ENCODE measurements at places on chromosomes 6 and 20.

- no peak for DNase-seq
These were observed 5.2 kb downstream of the AP5S1 start for GRCh38 chr20:3825526-3825925.

- DNase-seq, result peak; percentile 15
These were observed 29.2 kb downstream of the AFDN start for GRCh38 chr6:167855825-167856425.

- DNase-seq, result no peak
These were observed 46.6 kb upstream of the TMEM30A start for GRCh38 chr6:75331151-75331550.

GRCh38 chr6:125414507-125414906, 112.7 kb upstream of the HDDC2 start:
- DNase-seq, result no peak

GRCh38 chr20:40741507-40742106, 52.6 kb upstream of the MAFB start:
- DNase-seq, result peak; percentile 19

DNA sequence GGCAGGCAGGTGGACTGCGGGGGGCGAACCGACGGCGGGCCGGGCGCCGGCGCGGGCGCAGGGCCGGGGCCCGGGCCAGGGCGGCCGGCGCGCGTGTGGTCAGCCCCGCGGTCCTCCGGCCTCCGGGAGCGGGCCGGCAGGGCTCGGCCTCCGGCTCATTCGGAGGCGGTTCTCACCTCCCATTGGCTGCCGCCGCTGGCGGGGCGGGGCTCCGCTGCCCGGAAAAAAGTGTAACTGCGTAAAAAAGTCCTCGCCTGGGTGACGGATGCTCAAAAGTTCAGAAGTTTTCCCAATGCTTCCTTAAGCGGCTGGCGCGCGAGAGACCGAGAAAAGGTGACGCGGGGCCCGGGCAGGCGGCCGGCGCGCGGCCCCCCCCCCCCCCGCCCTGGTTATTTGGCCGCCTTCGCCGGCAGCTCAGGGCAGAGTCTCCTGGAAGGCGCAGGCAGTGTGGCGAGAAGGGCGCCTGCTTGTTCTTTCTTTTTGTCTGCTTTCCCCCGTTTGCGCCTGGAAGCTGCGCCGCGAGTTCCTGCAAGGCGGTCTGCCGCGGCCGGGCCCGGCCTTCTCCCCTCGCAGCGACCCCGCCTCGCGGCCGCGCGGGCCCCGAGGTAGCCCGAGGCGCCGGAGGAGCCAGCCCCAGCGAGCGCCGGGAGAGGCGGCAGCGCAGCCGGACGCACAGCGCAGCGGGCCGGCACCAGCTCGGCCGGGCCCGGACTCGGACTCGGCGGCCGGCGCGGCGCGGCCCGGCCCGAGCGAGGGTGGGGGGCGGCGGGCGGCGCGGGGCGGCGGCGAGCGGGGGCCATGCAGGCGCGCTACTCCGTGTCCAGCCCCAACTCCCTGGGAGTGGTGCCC, at the start of gene FOXC1:
Gene FOXC1 (plus strand): TSS at position 268 of the 849 bp plus-strand sequence. CDS start 531 bp downstream, at position 799.
- peak; percentile 43 for DNase-seq

DNA sequence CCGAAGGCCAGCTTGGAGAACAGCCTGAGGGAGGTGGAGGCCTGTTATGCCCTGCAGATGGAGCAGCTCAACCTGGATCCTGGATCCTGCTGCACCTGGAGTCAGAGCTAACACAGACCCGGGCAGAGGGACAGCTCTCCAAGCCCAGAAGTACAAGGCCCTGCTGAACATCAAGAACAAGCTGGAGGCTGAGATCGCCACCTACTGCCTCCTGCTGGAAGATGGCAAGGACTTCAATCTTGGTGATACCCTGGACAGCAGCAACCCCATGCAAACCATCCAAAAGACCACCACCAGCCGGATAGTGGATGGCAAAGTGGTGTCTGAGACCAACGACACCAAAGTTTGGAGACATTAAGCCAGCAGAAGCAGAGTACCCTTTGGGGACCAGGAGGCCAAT, 223.5 kb upstream of the ID4 start:
- no peak for DNase-seq

GRCh38 chr6:47309291-47310130, at the start of gene TNFRSF21:
TSS of gene TNFRSF21 (minus strand) at chr6:47309905. CDS start at chr6:47309511, 394 bp downstream.
- peak; percentile 79 for DNase-seq

- DNase-seq, result no peak
These were observed 31.8 kb downstream of the KCNK5 start for GRCh38 chr6:39197521-39197920.

DNA sequence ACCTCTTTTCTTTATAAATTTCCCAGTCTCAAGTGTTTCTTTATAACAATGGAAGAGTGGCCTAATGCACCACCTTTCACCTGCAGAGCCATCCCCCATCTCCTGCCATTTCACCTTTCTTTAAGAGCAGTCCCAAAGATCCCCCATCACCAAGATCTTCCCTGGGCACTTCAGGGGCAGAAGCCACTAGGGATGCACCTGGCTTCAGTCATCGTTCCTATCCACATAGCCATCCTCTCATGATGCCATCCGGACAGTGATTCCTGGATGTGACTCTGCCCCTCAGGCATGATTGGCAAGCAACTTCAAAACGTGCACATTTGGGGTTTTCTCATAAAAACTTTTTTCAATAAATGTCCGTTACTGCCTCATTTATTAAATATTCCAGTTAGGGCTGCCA, 225.9 kb downstream of the TBXT start:
- DNase-seq, result no peak
